Urothelium cell line (cell line): ENCODE measurements at places on chromosomes 1 and 21.

DNA sequence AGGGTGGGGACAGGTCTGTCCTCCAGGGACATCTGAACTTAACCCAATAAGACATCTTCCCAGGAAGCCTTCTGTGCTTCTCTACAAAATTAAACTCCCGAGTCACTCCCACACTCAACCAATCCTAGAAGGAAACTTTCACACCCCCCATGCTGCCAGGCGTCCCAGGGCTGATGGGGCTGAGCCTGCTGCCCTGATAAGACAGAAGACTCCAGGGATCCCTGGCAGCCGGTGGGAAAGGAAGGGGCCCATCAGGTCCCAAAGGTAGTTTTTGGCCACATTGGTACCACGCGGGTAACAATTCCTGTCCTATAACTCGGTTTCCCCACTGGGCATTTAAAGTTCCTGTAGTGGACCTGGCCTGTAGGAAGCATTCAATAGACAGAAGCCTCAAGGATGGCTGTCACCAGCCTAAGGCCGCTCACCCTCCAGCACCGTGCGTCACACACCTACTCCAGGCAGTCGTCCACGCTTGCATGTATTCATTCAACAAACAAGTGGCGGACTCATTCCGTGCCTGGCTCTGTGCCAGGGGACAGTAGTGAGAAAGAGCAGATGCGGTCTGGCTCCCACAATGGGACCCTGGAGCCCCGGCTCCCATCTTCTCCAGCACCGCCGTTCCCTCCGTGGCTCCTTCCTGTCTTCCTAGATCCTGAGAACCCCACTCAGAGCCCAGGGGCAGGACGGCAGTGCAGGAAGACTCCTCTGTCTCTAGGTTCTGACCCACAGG lies 465.2 kb downstream of the NPHP4 start:
- no peak for DNase-seq

GRCh38 chr1:41365772-41366454 lies 4.7 kb downstream of the FOXO6 start:
- DNase-seq: no peak

DNA sequence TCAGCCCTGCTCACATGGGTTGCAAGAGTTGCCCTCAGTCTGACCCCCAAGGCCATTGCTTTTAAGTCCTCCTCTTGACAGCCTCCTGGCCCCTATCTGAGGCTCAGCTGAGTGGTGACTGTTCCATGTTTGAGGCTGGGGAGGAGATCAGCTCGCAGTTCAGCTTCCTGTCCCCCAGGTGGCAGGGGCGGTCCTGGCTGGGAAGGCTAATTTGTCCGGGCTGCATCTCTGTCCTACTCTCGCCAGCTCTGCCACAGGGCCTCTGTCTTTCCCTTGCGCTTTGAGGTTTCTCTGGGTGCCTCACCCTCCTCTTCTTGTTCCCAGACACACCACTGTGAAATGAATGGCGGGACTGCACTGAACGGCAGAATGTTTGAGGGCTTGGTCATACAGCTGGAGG lies 157.3 kb downstream of the KCNJ6 start:
- peak; percentile 7 for DNase-seq

DNA sequence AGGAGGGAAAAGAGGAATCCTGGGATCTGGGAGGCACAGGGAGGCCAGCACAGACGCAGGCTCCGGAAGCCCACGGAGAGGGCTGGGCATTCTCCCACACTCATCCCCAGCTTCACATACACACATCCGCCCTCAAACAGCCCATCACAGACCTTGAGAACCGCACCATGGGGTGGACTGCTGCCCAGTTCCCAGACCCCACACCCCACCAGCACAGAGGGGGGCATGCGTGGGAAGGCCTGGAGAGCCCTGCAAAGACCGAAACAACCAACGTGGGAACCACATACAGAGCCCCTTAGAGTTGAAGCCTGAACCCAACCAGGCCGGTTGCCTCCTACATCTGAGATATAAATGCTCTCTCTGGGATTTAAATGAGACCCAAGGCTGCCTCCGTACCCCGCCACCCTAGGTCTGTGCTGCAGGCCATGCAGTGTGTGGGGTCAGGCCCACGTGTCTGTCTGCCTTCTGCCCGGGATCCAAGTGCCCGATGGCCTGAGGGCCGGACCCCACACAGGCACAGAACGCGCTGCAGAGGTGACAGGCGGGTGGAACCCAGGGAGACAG lies 126.2 kb upstream of the COL6A1 start:
- DNase-seq: no peak

DNA sequence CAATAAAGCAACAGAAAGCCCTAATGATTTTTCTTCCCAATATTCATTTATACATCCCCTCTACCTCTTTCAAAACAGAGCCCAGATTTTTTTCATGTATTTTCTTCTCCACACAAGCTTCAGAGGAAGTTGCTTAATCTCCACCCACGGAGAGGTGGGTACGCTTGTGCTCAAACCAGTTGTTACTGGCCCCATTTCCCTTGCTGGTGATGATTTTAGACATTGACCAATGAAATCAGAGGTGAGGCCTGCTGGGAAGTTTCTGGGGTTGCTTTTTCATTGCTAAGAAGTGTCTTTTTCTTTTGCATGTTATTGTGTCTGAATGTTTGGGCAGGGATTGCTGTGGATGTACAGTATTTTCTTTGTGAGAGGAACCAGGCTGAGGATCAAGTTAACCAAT lies 448.1 kb upstream of the B3GALT2 start:
- no peak for DNase-seq

DNA sequence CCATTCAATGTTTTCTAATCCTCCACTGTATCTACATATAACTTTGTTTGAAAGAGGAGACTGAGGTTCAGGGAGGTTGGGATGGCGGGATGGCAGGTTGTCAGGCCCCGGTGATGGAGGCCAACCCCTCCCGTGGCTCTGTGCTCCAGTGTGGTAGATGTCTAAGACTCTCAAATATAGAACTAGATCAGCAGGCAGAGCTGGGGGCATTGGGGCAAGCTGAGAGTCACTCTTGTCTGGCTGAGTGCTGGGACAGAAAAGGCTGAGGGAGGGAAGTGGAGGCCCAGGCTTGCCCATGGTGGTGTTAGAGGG lies 1.7 kb downstream of the IL6R start:
- no peak for DNase-seq

GRCh38 chr1:167541003-167541402 lies 12.6 kb downstream of the CREG1 start:
- DNase-seq: no peak

DNA sequence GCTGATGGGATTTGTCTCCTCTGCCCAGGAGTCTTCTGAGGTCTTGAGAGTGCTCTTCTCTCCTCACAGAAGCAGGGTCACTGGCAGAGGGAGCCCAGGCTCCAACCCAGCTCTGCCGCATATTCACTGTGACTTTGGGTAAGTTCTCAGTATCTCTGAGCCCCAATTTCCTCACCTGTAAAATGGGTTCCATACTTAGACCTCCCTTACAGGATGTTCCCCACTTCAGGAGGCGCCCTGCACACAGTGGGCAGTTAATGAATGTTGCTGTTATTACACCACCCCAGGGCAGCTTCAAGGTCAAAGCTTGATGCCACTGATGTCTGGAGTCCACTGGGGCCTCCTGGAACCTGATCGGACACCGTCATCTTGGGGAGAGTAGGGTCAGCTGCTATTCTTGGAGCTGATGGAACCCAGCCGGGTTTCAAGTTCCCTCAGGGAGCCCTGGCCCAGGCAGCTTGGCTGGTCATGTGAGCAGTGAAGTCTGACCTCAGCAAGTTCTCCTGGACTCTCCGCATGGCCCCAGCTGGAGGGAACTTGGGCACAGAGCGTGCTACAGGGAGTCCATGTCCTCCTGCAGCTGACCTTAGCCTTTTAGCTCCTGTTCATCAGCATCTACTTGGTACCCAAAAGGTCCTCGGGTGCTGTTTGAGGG lies 21.8 kb downstream of the COA7 start:
- DNase-seq: no peak

- DNase-seq: no peak
These were observed 2.0 kb downstream of the PLXNA2 start for GRCh38 chr1:208242146-208242545.

DNA sequence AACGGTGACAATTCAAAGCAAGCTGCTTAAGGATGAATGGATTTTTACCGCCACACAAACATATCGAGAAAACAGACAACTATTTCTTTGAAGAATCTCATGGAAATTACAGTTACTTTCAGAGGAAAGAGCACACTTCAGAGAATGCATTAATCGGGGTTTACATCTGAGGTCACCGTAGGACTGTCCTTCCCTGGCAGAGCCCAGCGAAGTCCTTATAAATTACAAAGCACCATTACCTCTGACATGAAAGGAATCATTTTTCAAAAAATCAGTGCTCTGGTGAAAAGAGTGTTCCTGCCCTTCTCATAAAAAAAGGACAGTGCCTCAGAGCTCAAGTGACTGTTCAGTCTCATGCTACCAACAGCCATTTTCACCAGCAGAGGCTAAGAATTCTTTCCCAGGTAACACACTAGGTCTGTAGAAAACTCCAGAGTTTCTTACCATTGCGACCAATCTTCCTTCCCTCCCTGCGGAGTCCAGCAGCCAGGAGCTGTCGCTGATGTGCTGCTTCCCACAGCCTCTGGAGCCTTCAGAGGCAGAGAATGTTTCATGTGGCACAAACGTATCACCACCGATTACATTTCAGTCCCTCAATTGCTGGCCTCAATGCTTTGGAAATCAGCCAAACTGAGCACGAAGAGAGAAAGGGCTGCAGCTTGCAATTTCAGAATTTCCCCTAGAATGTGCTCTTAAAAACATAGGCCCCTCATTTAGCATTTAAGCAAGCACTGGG lies 75.4 kb downstream of the PLD5 start:
- no peak for DNase-seq

DNA sequence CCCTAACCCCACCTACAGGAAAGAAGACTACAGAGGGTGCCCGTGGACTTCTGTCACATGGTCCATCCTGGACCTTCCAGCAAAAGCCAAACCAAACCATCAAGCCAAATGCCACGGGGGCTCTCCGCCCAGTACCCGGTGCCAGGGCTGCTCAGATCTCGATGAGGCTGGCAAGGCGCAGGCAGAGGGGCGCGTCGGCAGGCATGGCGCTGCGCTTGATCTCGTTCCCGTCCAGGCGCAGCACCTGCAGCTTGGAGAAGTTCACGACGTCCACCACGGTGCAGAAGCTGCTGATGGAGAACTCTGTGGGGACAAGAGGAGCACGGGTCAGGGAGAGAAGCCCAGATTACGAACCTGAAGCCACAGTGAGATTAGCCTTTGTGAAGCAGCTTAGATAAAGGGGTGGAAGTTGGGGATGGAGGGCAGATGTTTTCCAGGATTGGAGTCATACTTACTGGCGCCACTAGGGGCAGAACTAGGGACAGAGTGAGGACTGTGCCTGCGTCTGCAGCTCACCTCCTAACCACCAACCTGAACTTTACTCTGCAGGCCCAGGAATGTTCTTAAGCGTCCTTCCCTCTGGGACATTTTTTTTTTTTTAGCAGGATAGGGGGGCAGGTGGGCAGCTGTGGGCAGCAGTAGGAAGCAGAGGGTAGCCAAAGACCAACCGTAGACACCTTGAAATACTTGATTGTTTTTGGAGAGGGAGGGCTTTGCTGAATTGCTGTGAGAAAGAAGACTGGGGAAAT lies 8.6 kb downstream of the FMOD start:
- DNase-seq: peak; percentile 83

- no peak for DNase-seq
These were observed 80.9 kb downstream of the BACH1 start for GRCh38 chr21:29379517-29380054.

- no peak for DNase-seq
These were observed 17.9 kb upstream of the HSPG2 start for GRCh38 chr1:21955058-21955457.

GRCh38 chr21:37407719-37408420 lies 41.3 kb downstream of the DYRK1A start:
- DNase-seq: no peak

GRCh38 chr1:234214129-234214910 lies 158.9 kb upstream of the COA6 start:
- DNase-seq: peak; percentile 50

DNA sequence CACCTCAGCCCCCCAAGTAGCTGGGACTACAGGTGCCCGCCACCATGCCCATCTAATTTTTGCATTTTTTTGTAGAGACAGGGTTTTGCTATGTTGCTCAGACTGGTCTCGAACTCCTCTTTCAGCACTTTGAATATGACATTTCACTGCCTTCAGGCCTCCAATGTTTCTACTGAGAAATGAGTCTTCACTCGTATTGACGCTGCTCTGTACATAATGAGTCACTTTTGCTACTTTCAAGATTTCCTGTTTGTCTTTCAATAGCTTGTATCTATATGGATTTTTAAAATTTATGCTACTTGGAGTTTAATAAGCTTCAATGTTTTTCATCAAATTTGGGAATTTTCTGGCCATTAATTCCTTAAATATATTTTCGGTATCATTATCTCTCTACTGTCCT lies 64.7 kb downstream of the GORAB start:
- DNase-seq: no peak

DNA sequence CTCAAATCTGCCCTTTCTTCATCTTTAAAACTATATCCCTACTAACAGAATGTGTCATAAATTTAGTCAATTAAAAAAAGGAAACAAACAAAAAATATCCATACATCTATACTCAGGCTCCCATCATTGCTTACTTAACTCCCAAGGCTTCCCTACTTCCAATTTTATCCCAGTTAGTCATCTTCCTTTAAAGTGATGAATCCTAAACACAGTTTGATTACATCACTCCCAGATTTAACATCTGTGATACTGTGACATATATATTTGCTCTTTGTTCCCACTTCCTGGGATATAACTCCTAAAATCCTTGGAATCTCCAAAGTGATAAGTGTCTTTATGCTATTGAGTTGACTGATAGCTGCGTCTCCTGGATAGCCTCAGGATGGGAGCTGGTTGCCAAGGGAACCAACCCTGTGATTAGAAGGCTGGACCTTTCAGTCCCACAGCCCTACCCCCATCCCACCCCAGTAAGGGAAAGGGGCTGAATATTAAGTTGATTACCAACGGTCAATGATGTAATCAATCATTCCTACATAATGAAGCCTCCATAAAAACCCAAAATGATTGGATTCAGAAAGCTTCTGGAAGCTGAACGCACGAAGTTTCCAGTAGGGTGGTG lies 21.6 kb downstream of the GLMN start:
- no peak for DNase-seq

- DNase-seq: no peak
These were observed 29.3 kb upstream of the ERO1B start for GRCh38 chr1:236311040-236311439.

- no peak for DNase-seq
These were observed 38.7 kb downstream of the TRIM67 start for GRCh38 chr1:231200388-231201031.

GRCh38 chr1:6596351-6596750 lies 6.3 kb downstream of the KLHL21 start:
- DNase-seq: no peak

GRCh38 chr1:93629101-93630059 lies 52.3 kb downstream of the BCAR3 start:
- DNase-seq: peak; percentile 62

DNA sequence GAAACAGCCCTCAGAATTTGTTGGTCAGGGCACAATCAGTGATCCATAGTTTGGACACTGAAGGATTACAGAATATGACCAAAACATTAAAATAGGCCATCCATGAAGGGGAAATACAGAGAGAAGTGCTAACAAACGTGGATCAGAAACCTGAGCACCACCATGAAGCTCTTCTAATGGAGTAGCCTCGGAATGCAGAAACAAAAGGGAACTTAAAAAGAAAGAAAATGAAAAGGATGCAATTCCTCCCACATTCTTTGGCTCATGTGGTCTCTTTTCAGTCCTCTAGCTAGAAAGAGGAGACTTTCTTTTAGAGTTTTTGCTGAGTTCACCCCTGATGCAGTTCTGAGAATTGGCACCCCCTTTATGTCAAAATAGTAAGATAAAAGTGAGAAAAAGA lies 989.8 kb upstream of the B3GALT2 start:
- DNase-seq: no peak

- DNase-seq: no peak
These were observed 5.3 kb downstream of the TRAF3IP3 start for GRCh38 chr1:209761011-209761635.

GRCh38 chr1:51469518-51469917 lies 49.5 kb downstream of the EPS15 start:
- no peak for DNase-seq
